Thoracic aorta (tissue), 2 donors: ENCODE measurements at places on chromosomes 7 and 10.

DNA sequence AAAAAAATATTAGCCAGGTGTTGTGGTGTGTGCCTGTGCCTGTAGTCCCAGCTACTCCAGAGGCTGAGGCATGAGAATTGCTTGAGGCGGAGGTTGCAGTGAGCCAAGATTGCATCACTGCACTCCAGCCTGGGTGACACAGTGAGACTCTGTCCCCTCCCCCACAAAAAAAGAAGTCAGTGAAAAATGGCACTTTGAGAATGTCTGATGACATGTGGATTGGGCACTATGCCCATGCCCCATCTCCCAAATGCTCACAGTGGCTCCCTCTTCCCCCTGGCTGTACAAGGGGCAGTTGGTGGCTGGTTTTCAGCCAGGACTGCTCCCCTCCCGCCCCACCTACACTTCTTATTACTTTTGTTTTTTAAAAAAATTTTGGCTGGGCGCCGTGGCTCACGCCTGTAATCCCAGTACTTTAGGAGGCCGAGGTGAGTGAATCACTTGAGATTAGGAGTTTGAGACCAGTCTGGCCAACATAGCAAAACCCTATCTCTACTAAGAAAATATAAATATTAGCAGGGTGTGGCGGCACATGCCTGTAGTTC, 26.1 kb downstream of the IL15RA start:
- DNase-seq: no peak

- DNase-seq: no peak
Measured at GRCh38 chr10:85280014-85280413, 951.6 kb downstream of the CCSER2 start.

DNA sequence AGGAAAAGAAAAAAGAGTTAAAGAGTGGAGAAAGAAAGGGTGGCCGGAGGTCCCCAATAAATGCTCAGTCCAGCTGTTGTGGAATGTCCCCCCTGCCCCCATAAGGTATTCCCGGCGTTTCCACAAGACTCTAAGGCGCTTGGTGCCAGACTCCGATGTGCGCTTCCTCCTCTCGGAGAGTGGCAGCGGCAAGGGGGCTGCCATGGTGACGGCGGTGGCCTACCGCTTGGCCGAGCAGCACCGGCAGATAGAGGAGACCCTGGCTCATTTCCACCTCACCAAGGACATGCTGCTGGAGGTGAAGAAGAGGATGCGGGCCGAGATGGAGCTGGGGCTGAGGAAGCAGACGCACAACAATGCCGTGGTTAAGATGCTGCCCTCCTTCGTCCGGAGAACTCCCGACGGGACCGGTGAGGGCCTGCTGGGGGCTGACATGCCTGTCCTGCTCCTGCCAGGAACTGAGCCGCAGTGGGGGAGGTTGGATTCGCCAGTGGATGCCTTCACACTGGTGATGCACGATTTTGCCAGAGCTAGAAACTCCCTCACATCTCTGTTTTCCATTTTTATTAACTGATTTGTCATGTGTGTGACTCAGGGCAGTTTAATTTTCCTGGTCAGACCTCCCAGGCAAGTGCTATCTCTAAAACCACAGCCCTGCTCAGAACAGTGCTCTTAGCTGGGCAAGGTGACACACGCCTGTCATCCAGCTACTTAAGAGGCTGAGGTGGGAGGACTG, 34.2 kb downstream of the TACR2 start:
- no peak for DNase-seq

GRCh38 chr7:32346253-32346652, 143.9 kb downstream of the LSM5 start:
- no peak for DNase-seq

DNA sequence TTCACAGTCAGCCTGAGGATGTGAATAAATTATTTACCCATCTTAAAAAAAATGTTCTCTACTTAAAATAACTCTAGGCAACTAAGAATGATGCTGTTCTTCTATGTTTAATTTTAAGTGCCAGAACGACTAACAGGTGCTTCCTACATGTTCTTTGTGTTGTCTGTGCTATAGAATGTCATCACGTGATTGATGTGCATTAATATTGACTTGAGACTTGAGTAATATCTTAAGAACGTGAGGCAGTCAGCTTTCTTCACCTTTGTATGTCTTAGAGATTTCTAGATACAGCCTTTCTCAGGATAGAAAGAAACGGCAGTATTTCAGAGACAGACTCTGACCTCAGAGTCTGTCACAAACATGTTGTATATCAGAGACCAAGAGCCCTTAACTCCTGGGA, 274.6 kb downstream of the KCND2 start:
- DNase-seq: no peak

DNA sequence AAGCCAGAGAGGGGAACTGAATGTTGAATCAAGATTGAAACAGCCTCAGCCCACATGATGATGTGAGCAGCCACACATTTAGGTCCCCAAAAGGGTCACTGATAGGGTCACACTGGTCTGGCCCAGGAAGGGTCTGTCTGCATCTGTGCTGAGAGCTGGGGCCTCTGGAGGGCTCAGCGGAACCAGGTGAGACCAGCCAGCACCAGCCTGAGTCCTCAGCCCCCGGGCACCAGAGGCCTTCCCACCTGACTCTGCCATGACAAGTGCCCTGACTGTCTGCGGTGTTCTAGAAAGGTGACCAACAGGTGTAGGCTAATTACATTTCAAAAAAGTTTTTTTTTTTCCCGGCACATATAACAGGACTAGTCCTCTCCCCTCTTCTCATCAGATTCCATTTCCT, 76.2 kb downstream of the WDR11 start:
- no peak for DNase-seq

DNA sequence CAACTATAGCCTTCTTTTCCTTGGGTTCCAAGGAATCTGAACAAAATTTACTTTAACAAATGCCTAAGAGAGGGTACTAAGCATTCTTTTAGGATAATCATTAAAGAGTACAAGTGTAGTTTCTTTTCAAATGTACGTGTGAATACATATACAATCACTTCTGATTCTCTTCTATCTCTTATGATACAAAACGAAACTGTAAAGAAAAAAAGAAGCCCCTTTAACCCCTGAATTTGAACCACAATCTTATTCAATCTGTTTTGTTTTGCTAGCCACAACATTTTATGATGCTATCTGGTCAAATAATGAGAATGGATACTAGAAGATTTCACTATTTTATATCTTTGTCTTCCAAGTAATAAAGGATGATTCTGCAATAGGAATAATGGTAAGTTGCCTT, 48.7 kb downstream of the SIRT1 start:
- DNase-seq: no peak

GRCh38 chr7:42511027-42511426, 274.0 kb upstream of the GLI3 start:
- no peak for DNase-seq

DNA sequence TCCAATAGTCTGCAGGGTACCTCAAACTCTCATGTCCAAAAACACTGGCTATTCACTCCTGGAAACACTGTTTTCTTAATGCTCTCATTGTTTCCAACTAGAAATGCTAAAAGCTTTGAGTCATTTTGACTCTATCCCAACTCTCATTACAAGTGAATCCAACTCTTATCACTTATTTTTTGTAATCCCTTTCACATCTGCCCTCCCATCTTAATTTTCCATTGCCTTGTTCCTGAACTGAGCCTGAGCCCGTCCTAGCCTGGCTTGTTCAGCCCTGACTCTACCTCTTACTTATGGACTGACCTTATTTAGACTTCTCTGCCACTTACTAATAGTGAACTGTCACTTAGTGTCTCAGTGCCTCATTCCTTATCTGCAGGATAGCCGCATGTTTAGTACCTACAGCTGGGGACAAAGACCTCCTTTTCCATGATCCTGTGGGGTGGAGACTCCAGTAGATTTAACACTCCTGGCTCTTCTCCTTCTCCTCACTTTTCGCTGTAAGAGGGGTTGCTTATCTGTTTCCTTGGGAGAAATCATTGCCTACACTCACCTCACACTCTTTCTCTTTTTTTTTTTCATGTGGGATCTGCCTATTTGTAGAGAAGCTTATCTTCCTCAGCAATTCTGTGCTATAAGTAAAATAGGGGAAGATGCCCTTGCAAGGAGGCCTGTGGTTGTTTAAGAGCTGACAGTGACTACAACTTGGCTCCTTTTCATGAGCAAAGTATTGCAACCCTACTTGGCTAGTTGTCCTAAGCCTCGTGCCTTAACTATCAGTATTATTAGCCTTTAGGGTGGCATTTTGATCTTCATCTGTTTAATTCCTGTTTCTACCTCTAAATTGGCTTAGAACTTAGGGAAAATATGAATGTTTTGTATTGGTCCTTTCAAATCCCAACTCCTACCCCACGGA, 56.4 kb downstream of the SLC16A12 start:
- DNase-seq: no peak

DNA sequence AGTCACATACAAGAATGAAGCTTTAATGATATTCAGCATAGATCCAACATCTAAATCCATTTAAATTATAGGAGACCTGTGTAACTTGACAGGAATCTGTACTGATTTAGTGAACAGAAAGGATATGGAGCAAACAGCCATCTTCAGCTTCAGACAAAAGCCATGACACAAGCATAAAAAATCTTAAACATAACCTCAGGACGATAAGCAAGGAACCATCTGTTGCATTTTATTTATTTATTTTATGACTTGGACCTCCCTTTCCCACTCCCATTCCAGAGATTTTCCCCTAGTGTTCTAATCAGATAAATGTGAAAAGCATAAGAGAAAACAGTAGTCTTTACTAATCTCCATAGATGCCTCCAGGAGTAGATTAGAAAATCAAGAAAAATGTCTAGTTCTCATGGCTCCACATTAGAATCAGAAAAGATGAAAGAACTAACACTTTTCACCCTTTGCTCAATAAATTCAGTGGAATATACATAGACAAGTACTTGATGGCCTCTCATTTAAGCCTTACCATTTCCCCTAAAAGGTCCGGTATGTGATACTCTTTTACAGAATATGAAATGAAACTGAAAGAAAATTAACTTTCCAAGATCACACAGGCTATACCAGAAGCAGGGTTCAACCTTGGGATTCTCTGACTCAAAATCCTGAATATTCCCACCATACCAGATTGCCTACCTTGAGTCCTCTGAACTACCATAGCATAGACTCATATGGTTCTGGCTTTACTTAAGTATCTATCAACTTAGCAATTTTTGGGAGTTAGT, 15.2 kb downstream of the CACNA2D1 start:
- no peak for DNase-seq

DNA sequence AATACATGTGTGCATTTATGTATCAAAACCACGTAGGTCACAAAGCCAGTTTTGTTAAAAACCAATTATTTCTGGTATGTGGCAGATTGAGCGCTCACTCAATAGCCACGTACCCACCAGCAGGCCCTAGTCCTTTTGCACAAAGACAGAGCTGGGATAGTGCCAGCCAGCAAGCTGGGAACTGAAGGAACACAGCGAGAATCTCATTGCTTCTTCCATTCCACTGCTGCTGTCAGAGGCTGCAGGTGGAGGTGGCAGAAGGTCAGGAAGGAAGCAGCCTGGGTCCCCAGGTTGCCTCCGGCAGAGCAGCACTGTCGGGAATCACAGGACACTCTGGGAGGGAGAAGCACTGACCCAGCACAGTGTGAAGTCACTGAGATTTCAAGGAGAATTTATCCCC, 385.5 kb upstream of the PFKP start:
- DNase-seq: no peak

GRCh38 chr7:266851-267840, 22.8 kb upstream of the FOXL3 start:
- DNase-seq: no peak

DNA sequence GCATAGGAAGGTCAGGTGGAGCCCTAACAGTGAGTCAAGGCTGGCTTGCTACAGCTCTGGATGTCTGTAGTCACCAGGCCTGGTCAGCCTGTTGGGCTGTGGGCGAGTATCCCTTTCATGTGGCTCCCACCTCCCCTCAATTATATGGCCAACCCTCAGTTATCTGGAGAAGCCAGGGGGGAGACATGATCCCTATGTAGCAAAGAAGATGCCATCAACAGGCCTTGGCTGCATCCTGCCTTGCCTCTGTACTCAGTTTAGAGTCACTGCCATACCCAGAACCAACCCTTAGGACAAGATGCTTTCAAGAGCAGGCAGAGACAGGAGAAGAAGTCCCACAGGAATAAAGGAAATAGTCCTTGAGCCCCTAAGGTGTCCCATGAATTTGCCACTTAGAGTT, 763.9 kb downstream of the GRID1 start:
- DNase-seq: no peak

- DNase-seq: no peak
Measured at GRCh38 chr10:28981007-28981406, 303.7 kb downstream of the BAMBI start.

GRCh38 chr10:101085846-101086245, 24.1 kb downstream of the KAZALD1 start:
- DNase-seq: no peak

DNA sequence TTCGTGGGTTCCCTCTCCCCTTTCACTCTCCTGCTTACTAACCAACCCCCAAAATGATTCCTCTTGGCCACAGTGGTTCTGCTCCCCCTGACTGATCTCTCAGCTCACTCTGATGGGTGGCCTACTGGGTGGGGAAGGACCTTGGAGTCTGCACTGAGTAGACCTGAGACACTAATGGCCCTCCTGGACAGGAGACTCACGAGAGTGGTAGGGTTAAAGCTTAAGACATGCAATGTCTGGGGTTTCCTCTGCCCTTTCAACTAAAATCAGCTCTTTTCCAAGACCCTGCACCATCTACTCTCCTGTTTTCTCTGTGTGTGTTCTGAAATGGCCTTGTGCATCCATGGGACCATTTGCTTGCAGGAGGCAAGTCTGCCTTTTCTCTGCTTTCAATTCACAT, 631.4 kb downstream of the ACTR3B start:
- DNase-seq: no peak

DNA sequence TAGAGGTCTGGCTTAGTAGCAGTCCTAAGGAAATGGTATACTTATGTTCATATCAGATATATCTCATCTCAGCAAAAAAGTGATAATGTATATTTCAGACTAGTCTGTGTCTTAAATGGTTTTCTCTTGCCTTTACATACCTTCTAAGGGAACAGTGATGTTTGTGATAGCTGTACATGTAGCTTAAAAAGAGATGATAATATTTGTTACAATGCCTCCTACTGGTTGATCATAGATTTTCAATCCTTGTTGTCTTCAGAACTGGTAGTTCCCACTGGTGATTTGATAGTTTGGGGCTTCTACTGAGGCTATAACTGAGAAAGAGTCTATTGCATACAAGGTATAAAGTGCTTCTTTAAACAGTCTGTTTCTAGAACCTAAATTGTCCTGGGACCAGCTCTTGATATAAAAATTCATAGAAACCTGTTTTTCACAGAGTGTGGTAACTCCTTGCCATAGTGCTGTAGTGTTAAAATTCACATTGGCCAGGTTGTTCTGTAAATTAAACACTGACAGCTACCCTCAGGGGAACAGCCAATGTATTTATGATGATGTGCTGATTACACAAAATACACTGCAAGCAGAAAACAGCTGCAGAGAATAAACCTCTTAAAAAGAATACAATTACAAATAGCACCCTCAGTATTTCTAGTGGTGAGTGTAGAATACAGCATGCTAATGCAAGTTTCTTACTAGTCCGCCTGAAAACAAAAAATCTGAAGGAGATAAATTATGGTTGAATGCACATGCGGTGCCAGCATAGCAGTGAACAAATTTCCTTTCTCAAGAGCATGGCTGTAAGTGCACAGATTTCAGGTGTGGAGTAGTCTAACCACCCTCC, 90.3 kb downstream of the BTRC start:
- DNase-seq: no peak

GRCh38 chr7:43248961-43249822, 136.7 kb downstream of the HECW1 start:
- DNase-seq: no peak

- DNase-seq: no peak
Measured at GRCh38 chr10:32379318-32379949, 32.5 kb upstream of the EPC1 start.
